ENCODE measurements at places on chromosomes 5 and 9. TPM values are rescaled to one million over a fixed set of nuclear protein-coding genes. Genes with fewer than 3 reads are reported as not detected.

DNAJA1 gene
- total RNA-seq = 134 TPM

PCDHGB5 gene
- total RNA-seq = 17.5 TPM

CREB3 gene
- 64.7 TPM for total RNA-seq

GALT gene
- total RNA-seq = 27.2 TPM

SAXO1 gene
- 0.17 TPM for total RNA-seq

OSMR gene
- total RNA-seq = 102 TPM

TERT gene
- total RNA-seq = not detected

SLC1A1 gene
- total RNA-seq = 4.5 TPM

SPINK7 gene
- not detected for total RNA-seq

BRINP1 gene
- 0.33 TPM for total RNA-seq

SHOC1 gene
- total RNA-seq = under 0.01 TPM

C9 gene
- total RNA-seq = under 0.01 TPM

GLRA1 gene
- total RNA-seq = not detected

FAM120AOS gene
- total RNA-seq = 38.8 TPM

ZDHHC12 gene
- total RNA-seq = 39.0 TPM

PLGRKT gene
- 12.6 TPM for total RNA-seq

CCDC183 gene
- 1.0 TPM for total RNA-seq

DNA sequence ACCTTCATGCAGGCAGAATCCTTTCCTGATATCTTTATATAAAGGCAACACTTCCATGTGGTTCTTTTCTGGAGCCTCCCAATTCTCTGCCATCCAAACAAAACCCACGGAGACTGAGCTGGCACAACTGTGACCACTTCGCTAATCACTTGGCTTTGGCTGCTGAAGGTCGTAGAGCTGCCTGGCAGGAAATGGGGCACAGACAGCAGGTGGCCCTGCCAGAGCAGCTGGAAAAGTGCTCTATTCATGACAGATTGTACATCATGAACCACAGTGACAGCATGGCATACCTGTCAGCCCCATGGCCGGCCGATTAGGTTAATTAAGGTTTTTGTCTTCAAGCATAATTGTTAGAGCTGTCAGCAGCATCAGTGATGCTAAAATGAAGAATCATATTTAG lies 141.9 kb upstream of the ANKRD55 start:
- DNase-seq = no peak

- DNase-seq = peak; percentile 13
Observed at GRCh38 chr5:27947088-27947487, 908.7 kb upstream of the CDH9 start.

- DNase-seq = no peak
Observed at GRCh38 chr9:71136696-71137095, 15.3 kb upstream of the TRPM3 start.

DNA sequence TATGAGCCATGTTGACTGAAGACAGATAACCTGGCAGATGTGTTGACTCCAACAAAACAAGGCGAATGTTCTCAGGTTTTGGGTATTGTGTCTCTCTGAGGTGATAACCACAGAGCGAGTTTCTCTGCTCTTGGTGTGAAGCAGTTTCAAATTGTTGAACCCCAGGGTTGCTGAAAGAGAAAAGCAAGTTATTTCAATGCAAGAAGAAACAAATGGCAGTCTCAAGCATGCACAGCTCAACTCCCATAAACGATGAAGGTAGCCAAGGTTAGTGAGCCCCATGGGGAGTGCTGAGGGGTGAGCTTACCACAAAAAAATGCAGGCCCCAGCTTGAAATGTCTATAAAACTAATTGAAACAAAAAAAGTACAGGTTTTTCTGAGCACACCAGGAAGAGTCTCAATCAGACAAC lies 220.8 kb upstream of the DAPK1 start:
- DNase-seq = peak; percentile 70

DNA sequence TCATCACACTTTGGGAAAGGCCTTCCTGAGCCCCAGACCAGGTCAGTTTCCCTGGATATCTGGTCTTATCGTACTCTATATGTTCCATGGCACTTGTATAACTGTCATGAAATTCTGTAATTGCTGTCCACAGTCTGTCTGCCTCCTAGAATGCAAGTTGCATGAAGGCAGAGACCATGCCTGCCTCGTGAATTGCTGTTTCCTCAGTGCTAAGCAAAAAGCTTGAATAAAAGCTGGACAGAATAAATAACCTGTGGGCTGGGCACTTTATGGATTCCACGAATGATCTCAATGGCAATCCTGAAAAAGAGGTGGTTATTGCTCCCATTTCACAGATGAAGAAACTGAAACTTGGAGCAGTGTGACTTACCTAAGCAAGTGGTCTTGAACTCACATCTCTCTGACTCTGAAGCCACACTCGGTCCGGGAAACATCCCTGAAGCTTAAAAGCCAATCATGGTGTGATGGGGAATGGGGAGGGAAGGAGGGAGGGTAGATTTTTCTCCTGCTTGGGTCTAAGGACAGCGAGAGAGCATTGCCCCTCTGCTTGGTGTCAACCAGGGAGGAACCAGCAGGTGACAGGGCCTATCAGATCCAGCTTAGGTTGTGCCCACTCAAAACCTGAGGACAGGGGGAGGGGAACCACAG lies 13.2 kb upstream of the LHX2 start:
- DNase-seq = no peak

DNA sequence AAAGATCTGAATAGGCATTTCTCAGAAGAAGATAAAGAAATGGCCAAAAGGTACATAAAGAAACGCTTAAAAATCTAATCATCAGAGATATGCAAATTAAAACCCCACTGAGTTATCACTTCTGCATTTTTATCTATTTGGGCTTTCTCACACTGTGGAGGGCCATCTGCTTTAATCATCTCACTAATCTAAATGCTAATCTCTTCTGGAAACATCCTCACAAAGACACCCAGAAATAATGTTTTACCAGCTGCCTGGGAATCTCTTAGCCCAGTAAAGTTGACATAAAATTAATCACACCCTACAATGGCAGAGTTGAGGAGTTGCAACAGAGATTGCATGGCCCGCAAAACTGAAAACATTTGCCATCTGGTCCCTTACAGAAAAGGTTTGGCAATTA lies 407.9 kb upstream of the CYLC2 start:
- DNase-seq = no peak

- peak; percentile 5 for DNase-seq
Observed at GRCh38 chr5:8184455-8185063, 315.6 kb downstream of the MTRR start.

DNA sequence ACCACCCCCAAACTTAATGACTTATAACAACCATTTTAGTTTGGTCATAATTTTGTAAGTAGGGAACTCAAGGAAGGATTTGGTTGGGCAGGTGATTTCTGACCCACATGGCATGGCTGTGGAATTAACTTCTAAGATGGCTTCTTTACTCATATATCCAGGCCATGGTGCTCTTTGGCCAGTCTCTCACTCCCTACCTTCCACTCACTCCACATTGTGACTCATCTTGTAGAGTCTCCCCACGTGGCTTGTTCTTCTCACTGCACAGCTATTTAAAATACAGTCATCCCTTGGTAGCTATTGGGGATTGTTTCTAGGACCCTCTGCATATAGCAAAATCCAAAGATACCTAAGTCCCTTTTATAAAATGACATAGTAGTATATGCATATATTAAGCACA lies 76.6 kb upstream of the MAST4 start:
- no peak for DNase-seq

DNA sequence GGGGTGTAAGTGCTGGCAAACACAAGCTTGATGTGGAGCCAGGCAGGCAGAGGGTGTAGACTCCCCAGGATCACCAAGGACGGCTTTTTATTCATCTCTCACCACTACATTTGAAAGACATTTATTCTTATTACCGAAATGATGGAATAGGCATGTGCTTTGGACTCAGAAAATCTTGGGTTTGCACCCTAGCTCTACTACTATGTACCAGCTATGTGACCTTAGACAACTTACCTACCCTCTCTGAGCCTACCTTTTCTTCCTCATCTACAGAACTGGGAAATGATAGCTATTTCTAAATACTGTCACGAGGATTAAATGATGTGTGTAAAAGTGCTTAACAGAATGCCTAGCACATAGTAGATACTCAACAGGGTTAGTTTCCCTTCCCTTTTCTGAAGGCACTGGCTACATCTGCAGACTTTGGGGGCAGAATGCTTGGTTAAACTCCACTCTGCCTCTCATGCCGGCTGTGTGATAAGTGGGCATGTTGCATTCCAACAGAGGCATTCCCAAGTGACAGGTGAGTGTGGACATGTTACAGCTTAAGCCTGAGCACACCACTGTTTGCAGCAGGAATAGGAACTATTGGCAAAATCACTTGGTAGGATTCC lies 94.8 kb downstream of the SLC1A3 start:
- DNase-seq = peak; percentile 47

GRCh38 chr5:2901511-2901910 lies 150.0 kb upstream of the IRX2 start:
- no peak for DNase-seq

GRCh38 chr5:65986796-65987195 lies 60.4 kb downstream of the ERBIN start:
- DNase-seq = no peak

GRCh38 chr5:152990649-152991048 lies 499.8 kb upstream of the GRIA1 start:
- DNase-seq = no peak

DNA sequence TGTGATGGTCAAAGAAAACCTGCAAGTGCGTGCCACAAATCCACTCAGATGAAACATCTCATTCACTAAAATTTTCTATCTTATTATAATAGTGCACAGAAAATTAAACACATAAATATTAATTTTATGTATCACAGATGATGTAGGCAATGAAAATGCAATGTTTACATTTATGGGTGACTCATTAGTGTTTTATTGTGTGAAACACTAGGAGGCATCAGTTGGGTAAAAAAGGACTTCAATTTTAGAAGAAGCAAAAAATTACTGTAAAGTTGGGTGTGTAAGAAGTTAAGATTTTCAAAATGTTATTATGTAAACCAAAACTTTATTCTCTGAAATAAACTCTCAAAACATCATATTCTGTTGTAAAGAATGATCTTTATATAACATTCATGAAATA lies 4.0 kb downstream of the MEF2C start:
- peak; percentile 74 for DNase-seq

- DNase-seq = no peak
Observed at GRCh38 chr9:4305065-4305985, 5.5 kb upstream of the GLIS3 start.

- DNase-seq = no peak
Observed at GRCh38 chr5:89299998-89300397, 417.0 kb upstream of the MEF2C start.

DNA sequence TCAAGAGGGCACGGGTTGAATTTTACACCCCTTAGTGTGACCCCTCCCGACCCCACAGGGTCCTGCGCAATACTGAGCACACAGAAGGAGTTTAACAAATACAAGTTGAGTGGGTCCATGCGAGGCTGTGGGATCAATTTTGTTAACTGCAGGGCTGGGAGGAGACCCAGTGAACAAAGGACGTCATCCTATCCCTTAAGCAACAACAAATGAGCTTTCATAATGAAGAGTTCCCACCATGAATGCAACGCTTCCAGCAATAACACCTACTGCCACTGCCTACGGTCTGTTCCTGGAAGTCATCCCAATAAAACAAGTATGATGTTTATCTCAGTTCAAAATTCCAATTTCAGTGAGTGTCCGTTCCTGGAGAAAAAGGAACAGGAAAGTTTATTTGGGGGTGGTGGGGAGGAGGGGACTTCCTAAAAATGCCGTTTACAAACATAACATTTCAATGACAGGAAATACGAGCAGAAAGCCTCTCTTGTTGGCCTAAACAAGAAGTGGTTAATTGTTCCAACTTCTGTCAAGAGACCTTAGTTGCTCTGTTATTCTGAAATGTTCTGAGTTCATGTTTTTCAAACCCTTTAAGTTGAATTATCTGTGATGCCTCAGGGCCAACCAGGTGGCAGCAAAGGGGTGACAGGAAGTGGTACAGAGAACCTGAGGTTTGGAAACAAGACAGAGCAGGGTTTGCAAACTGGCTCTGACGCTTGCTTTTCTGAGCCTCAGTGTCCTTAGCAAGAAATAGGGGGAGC lies 65.8 kb upstream of the PLPP6 start:
- no peak for DNase-seq

- no peak for DNase-seq
Observed at GRCh38 chr9:122179690-122180074, 20.0 kb downstream of the MORN5 start.

DNA sequence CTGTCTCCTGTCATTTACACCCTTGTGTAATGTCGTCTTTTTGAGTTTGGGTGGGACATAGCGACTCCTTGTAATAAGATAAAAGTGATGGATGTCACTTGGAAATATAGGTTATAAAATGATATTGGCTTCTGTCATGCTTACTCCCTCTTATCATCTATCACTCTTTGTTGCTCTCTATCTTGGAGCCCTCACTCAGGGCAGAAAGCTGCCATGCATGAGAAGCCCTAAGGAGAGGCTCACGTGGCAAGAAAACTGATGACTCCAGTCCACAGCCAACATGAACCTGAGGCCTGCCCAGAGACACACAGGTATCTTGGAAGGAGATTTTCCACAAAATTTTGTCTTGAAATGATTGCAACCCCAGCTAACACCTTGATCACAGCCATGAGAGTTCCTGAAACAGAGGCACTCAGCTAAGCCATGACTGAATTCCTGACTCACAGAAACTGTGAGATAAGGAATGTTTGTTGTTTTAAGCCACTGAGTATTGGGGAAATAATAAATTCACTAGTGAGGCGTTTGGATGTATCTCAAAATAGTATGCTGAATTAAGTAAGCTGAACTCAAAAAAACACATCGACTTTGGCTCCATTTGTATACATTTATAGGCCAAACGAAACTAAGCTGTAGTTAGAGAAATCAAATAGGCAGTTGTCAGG lies 216.7 kb downstream of the CDH18 start:
- peak; percentile 78 for DNase-seq

All from fibroblast of lung (primary cell).